Iris pigment epithelial cell (primary cell): ENCODE measurements at places on chromosomes 1 and 21.
A peak's percentile ranks its signal among the peaks of the same experiment; 100 is the strongest.

- DNase-seq = no peak
Observed at GRCh38 chr1:233863901-233864545, 40.5 kb upstream of the SLC35F3 start.

GRCh38 chr1:206893380-206893779 lies 3.9 kb upstream of the IL24 start:
- no peak for DNase-seq

DNA sequence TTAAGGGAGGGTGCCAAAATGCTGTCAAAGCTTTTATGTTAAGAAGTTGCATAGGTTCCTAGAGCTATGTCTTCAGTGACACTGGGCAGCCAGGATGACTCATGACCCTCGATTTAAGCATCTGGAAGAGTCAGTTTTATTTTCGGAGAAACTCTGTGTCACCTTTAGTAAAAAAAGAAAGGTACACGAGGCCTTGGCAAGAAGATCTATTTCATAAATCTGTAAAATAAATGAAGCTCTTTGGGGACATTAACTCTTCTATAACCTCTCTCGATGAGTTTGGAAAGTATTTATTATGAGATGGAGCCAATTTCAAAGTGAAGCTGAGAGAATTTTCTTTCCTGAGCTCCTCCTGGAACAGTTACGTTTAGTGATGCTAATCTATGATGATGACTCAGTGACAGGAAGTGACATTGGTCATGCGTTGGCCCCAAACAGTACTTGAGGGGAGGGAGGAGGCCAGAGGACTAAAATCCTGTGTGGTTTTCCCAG lies 156.5 kb downstream of the HLX start:
- peak; percentile 50 for DNase-seq

DNA sequence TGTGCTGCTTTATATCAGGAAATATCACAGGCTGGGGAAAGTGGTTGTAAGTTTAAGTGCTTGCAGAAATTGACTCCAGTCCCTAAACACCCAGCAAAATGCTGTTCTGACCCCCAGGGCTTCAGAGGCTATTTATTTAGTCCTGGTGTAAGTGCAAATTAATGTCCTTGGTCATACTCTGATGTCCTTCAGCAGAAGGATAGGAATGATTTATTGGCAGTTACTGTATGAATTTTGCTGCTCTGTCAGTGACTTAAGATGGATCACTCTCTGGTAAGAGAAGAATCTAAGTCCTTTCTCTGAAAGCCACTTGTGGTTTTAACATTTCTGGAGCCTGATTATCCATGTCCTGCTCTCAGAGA lies 21.9 kb downstream of the FAM20B start:
- DNase-seq = no peak

GRCh38 chr21:39363607-39364555 lies 15.0 kb upstream of the HMGN1 start:
- DNase-seq = peak; percentile 43

GRCh38 chr1:167720965-167721616 lies 691 bp upstream of the MPZL1 start:
- DNase-seq = peak; percentile 63

DNA sequence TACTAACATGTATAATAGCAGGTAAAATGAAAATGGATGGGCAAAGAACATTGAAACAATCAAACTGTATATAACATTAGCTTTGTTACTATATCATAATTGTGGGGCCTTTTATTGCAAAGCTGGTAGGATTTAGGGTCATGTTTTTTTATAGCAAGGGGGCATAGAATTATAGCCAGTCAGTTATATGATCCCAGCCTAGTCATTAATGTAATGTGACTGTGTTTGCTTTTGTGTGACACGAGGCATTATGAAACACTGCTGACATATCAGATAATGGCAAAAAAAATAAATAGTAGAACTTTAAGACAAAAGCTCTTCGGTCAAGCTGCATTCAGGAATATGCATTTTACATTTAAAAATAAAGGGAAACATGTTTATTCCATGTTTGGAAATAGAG lies 81.3 kb upstream of the ZNF281 start:
- no peak for DNase-seq

- DNase-seq = no peak
Observed at GRCh38 chr1:226656201-226656600, 82.9 kb downstream of the ITPKB start.

DNA sequence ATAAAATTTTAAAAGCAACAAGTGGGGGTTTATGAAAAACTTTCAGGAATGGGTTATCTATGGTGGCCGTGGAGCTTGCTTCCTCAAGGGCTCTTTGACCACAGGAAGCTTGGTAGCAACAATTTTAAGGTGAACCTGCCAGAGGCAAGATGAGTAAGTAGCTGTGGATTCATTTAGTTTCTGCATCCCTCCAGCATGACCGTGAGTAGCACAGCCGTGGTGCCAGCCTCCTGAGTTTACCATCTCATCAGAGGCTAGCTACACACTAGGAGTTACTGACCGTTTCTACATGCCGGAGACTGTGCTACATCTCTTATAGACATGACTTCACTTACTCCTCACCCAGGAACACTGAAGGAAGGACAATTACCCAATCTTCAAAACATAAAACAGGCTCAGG lies 30.1 kb upstream of the PLEKHG5 start:
- DNase-seq = peak; percentile 42

- peak; percentile 70 for DNase-seq
Observed at GRCh38 chr1:27416387-27417111, 24.1 kb downstream of the GPR3 start.

GRCh38 chr1:38686167-38686926 lies 173.2 kb downstream of the RRAGC start:
- no peak for DNase-seq

DNA sequence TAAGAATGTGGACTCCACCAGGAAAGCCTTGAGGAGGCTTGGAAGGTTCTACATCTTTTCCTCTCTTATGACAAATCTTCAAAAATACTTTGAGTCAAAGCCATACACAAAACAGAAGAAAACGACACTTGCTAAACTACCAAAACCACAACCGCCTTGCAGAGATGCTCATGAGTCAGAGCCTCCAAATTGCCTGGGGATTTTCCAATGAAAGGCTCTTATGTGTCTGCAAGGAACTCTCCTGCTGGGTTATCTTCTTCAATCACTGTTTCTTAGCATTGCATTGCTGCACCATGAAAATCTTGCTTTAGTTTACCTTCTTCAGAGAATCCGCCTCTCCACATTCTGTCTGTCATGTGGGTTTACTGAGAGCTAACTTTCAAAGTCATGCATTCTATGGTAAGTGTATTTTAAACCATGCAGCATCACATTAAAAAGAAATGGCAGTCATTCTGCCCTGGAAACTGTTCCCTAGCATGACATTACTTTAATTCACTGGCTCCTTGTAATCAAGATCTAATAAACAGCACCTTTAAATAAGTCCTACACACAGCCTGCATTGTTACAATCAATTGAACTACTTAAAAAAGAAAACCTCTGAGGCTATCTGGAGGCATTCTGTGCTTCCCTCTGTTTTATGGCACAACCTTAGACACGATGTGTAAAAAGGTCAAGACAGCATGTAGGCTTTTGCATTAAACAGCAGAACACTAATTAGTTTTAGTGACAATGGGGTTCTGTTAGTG lies 210.0 kb upstream of the FOXD3 start:
- peak; percentile 78 for DNase-seq

GRCh38 chr1:200912737-200913407 lies 18.2 kb downstream of the INAVA start:
- DNase-seq = no peak

DNA sequence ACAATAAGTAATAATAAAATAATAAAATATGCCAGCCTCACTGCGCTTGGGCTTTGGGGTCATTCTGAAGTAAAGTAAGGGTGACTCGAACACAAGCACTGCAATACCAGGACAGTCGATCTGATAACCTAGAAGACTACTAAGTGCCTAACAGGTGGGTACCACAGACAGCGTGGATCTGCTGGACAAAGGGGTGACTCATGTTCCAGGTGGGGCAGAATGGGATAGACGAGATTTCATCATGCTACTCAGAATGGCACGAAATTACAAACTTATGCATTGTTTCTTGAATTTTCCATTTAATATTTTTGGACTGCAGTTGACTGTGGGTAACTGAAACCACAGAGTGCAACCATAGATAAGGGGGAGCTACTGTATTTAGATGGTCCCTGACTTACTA lies 221.1 kb upstream of the GREM2 start:
- no peak for DNase-seq

GRCh38 chr1:164756741-164757140 lies 197.8 kb downstream of the PBX1 start:
- DNase-seq = no peak

- DNase-seq = peak; percentile 11
Observed at GRCh38 chr21:42496839-42497202, 797 bp upstream of the RSPH1 start.

DNA sequence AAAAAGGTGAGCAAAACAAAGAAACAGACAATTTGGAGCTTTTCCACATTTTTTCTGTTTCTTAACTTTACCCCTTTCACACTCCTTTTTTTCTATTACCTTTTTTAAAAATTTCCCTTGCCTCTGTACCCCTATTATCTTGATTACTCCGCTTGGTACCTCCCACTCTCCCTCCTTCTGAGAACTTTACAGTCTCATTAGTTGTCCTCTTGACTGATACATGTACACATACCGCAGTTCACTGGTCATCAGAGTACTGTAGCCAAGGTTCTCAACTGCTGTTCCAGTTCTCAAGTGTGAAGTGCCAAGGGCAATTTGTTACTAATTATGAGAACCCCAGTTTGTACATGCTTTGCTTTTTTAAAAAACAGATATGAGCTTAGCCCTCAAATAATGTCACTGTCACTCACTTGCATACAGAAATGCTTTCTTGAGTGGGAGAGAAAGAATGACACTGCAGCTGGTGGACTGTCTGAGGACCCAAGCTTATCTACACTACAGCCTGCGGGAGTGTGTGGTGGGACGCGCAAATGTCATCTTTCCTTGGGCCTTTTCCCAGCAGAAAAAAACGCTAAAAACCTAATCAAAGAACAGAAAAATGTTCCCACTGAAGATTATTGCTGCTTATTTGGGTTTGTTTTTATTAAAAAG lies 160.8 kb downstream of the DISP1 start:
- DNase-seq = peak; percentile 36

DNA sequence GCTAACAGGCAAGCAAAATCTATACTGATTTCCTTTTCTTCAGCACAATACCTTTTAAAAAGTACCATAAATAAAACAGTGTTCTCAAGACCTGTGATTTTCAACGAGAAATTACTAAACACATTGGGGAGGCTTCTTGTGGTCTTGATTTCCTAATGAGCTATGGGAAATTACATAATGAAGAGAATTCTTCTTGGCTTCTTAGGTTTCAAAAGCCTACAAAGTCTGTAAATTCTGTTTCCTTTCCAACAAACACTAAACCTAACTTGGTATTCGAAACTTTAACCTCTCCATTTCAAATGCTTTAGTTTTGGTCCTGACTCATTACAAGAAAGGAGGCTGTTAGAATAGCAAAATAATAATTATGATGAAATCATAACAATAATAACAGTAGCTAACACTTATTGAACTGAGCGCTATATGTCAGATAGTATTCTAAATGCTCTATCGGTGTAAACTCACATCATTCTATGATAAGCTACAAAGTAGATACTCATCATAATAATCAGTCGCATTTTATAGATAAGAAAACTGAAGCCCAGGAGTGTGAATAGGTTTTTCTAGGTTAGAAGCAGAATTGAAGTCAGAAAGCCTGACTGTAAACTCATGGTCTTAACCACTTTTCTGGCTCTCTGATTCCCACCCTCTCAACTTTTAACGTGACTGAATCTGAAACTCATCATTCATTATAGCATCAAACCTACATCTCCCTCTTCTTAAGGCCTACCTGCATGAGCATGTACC lies 486.7 kb downstream of the SMYD3 start:
- DNase-seq = peak; percentile 39

DNA sequence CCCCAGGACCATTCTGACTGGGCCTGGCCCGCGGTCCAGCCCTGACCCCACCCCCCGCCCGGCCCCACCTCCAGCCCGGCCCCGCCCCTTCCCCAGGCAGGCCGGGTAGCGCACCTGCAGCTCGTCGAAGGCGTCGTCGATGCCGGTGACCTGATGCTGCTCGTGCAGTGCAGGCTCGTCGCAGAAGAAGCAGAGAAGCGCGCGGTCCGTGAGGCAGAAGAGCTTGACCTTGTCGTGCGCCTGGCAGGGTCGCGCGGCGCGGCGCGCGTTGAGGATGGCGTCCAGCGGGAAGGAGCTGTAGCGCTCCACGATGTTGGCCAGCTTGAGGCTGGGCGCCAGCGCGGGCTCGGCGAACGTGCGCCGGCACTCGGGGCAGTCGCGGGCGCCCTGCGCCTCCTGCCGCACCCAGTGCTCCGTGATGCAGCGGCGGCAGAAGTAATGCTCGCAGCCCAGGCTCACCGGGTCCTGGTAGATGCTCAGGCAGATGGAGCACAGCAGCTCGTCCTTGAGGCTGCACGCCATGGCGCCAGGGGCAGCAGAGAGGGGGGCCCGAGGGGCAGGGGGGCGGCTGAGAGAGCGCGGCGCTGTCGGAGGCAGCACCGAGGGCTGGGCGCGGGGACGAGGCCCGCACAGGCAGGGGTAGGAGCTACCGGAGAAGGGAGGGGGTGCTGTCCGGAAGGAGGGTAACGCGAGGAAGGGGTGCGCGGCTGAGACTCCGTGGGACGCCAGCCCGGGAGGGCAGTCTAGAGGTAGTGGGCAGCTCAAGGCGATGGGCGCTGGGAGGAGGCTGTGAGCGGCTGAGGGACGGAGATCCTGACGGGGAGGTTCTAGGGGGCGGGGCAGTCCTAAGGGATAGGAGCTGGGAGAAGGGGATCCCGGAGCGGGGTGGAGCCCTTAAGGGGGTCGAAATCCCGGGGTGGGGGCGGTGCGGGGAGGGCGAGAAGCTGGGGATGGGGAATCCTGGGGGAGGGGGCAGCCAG lies 642 bp downstream of the TRIM62 start:
- peak; percentile 59 for DNase-seq

DNA sequence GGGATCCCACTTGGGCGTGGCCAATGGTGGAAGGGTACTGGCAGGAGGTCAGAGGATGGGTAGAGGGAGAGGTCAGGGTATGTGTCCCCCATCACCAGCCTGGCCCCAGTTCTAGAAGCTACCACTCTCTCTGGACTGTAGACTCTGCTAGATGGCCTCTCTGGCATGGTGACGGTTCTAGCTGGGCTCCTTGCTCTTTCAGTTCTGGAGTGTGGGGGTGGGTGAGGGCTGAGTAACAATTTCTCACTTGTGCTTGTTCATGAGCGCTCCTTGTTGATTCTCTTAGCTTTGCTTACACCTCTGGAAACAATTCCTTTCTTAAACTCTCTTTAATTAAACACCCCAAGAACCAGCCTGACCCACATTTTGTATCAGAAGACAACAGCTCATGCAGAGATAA lies 25.3 kb upstream of the EXOSC10 start:
- DNase-seq = no peak

- DNase-seq = peak; percentile 74
Observed at GRCh38 chr1:203278082-203278884, 27.0 kb upstream of the BTG2 start.

DNA sequence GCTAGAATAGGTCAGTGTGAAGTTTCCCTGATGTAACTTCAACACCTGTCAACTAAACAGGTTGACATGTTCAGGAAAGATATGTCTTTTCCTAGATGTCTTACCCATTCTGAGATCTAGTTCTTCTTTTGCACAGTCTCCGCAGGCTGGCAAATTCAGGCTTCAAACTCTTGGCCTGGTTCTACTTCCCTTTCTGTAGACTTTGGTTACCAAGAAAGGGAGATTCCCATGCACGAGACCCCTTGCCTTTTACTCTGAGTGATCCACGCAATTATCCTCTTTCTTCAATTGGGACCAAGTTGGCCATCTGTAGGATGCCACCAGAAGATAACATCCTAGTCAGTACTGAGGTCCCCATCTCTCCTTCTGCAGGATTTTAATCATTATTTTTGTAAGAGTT lies 2.0 kb downstream of the CFAP45 start:
- no peak for DNase-seq

- peak; percentile 31 for DNase-seq
Observed at GRCh38 chr1:154352581-154353459, 27.5 kb downstream of the ATP8B2 start.

- DNase-seq = no peak
Observed at GRCh38 chr1:180219776-180220175, 10.3 kb upstream of the LHX4 start.
